Frontal cortex (tissue), 4 donors: ENCODE measurements at places on chromosomes 5 and 9.

DNA sequence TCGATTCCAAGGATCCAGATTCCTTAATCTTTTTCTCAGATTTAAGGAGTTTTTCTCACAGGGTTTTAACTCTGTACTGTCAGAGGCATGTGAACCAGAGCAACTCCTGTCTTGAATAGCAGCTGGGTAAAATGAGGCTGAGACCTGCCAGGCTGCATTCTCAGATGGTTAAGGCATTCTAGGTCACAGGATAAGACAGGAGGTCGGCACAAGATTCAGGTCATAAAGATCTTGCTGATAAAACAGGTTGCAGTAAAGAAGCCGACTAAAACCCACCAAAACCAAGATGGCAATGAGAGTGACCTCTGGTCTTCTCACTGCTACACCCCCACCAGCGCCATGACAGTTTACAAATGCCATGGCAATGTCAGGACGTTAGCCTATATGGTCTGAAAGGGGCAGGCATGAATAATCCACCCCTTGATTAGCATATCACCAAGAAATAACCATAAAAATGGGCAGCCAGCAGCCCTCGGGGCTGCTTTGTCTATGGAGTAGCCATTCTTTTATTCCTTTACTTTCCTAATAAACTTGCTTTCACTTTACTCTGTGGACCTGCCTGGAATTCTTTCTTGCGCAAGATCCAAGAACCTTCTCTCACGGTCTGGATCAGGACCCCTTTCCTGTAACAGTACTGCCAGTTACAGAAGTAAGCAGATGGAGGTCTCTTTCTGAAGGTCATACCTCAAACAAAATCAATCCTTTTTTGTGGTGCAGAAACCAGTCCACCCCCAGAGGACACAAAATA lies 87.1 kb downstream of the SLC38A9 start:
- DNase-seq = no peak

DNA sequence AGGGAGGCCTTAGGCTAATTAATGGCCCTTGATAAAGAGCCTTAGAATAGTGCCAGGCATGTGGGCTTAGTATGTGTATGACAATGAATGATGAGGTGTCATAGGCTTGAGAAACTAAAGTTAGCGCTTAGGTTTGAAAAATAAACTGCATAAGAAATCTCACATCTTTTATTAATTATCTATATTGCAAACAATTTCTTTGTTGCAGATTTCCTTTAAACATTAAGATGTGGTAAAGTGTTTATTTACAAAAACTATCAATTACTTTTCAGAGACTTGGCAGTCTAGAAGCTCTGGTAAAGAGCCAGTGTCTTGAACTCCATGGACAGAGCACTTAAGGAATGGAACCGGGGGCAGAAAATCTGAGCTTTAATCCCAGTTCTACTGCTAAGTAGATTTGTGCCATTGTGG lies 23.1 kb downstream of the MAP1B start:
- no peak for DNase-seq

- DNase-seq = no peak
These were observed 151.0 kb upstream of the PAPPA start for GRCh38 chr9:116002624-116003023.

- no peak for DNase-seq
These were observed 38.7 kb upstream of the UBTD2 start for GRCh38 chr5:172322028-172322965.

DNA sequence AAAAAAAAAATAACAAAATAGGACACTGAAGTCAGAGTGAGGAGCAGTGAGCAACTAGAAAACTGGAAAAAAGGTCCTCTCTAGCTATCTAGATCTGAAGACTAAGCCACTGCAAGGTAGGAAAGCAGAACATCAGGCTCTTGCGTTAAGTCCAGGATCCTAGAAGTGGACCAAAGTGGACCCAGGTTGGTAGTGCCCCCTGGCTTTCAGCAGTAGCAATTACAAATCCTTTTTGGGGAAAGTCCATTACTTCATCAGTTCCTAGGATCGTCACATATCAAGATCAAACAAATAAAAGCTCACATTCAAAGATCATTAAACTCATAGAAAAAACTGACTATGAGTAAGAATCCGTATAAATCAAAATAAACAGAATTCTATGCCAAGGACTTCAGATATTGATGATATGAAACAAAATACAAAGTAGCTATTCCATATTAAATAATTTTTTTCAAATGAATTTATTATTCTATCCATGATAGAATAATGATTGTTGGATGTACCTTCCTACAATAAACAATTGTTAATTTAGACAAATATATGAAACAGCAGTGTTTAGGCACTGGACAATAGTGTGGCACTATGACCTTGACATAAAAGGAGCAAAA lies 6.5 kb upstream of the RICTOR start:
- DNase-seq = no peak

DNA sequence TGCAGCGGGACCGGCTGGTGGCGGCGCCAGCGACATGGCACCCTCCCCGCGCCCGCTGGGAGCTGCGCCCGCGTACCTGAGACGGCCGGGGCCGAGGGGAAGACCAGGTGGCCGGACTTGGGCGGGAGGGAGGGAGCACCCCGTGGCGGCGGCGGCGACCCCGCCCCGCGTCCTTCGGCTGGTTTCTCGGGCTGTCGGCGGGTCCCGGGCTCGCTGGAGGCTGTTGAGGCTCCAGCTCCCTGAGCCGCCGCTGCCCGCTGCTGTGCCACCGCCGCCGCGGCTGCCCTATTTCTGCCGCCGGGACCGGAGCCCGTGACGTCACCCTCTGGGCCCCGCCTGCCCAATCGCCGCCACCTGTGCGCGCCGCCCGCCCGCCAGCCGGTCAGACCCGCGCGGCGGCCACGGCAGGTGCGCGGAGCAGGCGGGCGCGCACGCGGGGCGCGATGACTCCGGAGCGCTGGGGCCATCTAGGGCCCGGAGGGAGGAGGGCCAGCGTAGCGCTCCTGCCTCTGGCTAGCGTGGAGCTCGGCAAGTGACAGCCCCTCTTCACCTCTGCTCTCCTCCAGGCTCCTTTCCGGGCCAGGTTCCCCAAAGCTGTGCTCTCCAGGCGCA lies at the start of gene FSTL4:
TSS of gene FSTL4 (minus strand) at position 293 of the 612 bp plus-strand sequence.
- DNase-seq = peak; percentile 56

DNA sequence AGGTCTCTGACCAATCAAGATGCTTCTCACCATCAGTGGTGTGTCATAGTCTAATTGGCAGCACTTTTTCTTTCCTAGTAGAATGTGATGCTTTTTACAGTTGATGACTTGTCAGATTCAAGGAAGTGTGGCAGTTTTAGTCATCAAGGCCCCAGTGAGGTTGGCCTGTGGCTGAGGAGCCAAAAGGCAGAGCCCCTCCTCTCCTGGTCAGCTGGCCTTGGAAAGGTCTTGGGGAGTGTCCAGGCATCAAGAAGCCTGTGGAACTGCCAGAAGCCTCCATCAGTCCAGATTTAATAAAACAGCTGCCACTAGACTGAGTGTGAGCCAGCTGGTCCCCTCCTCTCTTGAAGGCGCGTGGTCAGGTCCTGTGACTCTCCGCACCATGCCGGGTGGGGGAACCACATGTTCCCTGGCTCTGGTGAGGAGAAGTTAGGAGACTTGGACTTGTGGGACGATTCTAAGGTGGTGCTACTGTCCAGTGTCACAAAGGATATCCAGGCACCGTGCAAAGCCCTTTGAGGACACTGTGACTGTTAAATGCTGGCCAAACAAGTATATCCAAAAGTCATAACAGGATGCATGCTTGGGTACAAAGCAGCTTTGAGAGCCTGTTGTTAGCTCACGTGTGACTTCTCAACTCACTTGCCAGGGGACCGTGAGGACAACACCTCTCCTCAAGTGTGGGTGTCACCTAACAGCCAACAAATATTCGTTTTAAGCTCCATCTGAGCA lies 6.1 kb upstream of the ANGPTL2 start:
- DNase-seq = no peak

DNA sequence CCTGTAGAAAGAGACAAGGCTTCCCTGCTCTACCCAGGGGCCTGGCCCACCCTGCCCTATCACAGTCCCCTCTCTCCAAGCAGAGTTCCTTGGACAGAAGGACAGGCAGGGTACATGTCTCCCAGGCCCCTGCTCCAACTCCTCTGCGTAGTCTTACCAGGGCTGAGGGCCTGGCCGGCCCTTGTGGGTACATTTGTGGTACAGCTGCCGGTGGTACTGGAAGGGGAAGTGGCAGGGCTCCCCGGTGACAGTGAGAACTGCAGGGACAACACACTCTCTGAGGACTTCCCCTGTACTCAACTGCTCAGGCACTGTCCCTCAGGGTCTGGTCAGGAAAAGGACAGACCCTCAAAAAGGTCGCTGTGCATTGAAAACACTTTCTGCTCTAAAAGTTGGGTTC lies 3.6 kb downstream of the F12 start:
- no peak for DNase-seq

- DNase-seq = no peak
These were observed 224.8 kb upstream of the TBC1D2 start for GRCh38 chr9:98479967-98480847.

GRCh38 chr9:135736272-135736978 lies 34.4 kb downstream of the KCNT1 start:
- DNase-seq = no peak

DNA sequence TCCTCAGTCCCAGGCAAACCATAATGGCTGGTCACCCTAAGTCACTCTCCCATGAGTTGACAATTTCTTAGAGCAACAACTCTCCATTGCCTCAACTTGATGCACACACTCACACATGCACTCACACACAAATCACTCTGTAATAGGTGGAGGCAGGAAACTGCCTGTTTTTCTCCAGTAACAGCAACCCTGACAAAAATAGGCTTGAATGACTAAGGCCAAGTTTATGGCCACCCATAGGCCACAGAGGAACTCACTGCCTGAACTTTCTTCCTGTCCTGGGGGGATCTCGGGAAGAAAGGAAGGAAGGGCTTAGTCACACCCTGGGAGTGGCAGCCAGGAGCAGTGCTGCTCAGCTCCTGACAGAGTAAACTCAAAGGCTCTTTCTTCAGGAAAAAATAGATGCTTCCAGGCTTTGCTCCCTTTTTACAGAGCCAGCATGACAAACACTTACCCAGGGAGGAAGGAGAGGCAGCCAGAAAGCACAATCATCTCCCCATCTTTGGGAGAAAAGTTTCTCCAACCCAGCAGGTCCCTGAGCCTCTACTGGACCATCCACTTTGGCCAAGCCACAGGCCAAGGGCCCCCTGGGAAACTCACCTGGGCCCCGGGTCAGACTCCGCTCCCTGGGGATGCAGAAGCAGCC lies 368 bp downstream of the SH3TC2 start:
- DNase-seq = peak; percentile 30

DNA sequence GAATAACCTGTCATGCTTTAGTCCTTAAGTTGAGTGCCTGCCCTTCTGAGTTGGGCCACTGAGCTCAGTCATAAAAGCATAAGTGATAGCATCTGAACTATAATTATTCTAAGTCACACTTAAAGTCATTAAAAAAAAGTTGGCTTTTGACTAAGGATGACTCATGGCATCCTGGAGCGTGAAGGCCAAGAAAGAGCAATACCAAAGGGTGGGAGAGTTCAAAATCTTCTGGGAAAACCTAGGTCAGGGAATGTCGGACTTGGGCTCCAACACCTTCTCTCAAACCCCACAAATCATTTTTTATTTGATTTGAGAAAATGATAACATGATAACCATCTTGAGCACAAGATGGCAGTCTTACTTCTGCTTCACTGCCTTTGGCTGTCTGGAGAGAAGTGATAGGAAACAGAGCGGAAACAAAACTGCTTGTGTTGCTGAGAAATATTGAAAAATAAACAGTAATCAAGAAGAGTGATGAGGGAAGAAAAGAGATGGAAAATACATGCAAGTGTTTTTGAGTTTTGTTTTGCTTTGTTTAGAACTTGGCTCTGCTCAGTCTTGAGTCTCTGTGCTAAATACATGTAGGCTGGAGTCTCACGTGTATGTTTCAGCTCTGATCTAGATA lies 16.9 kb upstream of the NTRK2 start:
- no peak for DNase-seq

- no peak for DNase-seq
These were observed 109.1 kb upstream of the ELL2 start for GRCh38 chr5:96070622-96071225.

DNA sequence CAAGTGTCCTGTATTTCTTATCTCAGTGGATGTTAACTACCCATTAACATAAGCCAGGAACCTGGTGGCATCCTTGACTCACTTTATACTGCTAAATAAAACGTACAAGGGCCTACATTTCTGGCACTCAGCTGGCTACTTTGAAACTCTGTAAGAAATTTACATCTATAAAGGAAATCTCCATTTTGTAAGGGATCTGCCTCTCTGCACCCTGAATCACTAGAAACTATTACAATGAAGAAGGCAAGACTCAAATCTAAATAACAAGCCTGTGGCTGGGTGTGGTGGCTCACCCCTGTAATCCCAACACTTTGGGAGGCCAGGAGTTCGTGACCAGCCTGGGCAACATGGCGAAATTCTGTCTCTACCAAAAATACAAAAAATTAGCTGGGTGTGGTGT lies 51.5 kb downstream of the RAPGEF1 start:
- no peak for DNase-seq

DNA sequence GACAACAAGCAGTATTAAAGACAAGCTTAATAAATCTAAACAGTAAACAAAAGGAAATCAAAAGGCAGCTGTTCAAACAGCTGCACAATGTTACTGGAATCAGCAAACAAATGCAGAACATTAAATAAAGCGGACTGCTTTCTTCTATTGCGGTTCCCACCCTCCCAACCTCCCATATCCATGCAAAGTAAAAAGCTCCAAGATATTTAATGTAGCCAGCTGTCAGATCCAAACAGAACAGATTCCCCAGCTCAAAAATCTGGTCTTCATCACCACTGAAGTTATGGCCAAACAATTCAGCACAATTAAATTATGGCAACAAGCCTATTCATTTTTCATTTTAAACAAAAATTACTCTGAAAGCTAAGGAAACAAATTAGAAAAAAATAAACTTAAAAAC lies 75.9 kb downstream of the SLC38A9 start:
- no peak for DNase-seq

GRCh38 chr5:61308712-61309111 lies 23.3 kb upstream of the ZSWIM6 start:
- DNase-seq = no peak
